MCF 10A (cell line): ENCODE measurements at places on chromosomes 7 and 10.

DNA sequence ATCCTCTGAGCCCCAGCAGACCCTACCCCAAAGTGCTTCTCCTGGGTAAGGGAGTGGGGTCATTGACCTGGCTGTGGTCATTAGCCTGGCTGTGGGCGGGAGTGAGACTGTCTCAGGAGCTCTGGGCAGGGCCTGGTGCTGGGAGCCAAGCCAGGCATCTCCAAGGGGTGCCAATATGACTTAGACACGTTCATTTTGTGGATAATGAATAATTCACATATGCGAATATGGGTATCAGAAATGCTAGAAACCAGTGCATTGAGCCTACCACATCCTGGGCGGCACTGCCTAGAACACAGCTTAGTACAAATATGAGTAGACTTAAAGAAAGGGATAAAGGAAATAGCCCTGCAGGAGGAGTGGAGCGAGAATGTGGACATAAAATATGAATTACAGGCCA is 14.4 kb upstream of the SRRM3 start:
- DNase-seq, result no peak

DNA sequence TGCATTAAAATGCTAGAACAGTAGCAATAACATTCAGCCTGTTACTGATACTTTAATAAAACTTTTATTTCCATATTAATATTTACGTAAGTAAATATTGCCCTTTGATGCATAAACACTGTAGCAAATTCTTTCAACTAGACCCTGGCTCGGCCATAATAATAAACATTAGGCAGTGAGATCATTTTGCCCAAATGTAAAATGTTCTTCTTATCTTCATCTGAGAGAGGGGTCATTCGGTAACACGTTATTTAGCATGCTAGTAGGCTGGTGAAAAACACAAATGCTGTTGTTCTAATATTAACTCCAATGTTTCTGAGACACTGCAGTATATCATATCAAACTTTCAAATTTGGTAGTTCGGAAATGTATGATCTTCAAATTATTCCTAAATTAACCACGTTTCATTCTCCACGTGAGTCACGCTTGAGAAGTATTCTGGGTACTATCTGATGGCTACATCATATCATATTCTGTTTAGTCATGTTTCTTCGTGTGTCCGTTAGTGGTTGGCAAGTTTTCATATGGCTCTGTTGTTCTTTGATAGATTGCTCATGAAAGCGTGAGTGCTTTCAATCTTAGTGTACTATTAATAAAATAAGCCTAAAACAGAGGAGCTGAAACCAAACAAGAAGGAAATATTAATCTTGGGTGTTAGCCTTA is 145.8 kb downstream of the NSUN6 start:
- DNase-seq, result peak; percentile 17

DNA sequence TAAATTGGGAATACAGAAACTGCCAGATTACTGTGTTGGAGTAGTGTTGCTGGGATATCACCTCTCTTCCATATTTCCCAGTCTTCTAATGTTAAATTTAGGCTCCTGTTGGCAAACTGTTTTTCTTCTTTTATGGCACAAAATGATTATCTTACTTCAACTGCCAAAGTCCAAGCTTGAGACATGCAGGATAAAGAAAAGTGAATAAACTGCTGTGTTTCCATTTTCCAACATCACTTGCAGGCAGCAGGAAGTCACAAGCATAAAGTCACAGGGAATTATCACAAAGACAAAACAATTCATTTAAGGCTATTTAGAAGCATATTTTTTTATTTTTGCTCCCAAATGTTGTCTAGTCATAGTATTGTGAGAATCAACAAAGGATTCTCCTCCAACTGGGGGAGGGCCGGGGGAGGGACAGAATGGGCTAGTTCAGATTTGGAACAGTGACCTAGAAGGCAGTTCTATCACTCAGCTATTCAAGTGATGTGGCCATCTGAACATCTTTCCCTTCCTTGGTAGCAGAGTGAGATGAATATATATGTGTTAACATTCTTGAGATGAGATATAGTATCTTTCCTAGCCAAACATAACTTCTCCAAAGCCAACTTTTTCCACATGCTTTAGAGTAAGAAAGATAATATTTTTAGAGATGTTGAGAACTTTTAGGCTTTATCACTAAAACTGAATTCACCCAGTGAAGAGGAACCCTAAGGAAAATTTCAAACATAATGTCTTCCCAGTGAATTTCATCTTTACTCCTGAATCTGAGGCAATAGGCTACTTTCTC is 364.7 kb downstream of the CTNNA3 start:
- DNase-seq, result no peak

GRCh38 chr7:74449809-74450397 is 3.8 kb upstream of the GTF2IRD1 start:
- peak; percentile 71 for DNase-seq

DNA sequence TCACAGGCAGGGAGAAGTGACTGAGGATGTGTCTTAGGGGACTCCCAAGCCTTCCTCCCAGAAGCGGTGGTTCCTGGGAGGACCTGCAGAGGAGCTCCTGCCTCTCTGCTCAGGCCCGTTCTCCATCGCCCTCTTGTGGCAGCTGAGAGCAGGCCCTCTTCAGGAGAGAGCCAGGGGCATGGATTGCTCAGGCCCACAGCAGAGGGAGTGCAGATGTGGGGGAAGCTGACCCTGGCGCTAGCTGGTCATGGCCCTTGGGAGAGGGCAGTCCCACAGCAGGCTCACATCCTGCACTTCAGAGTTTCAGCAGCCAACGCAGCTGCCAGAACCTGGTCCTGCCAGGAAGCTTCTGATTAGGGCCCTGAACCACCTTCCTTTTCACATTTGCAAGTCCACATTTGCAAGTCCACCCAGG is 94.8 kb upstream of the TARP start:
- peak; percentile 82 for DNase-seq

- DNase-seq, result no peak
These were observed 52.2 kb downstream of the SNX10 start for GRCh38 chr7:26343837-26344236.

- DNase-seq, result no peak
These were observed 93.3 kb upstream of the MKX start for GRCh38 chr10:27838901-27839300.

GRCh38 chr7:150685219-150686029 is at the start of gene GIMAP2:
GIMAP2 (plus strand) TSS chr7:150685706; CDS start chr7:150687060, 1,354 bp downstream.
- DNase-seq, result peak; percentile 33

GRCh38 chr7:102095321-102096011 is 191.2 kb upstream of the SH2B2 start:
- no peak for DNase-seq

GRCh38 chr7:135929722-135930141 is 47.4 kb downstream of the MTPN start:
- DNase-seq, result no peak

- no peak for DNase-seq
These were observed 141.4 kb downstream of the PLPP4 start for GRCh38 chr10:120598386-120598785.

DNA sequence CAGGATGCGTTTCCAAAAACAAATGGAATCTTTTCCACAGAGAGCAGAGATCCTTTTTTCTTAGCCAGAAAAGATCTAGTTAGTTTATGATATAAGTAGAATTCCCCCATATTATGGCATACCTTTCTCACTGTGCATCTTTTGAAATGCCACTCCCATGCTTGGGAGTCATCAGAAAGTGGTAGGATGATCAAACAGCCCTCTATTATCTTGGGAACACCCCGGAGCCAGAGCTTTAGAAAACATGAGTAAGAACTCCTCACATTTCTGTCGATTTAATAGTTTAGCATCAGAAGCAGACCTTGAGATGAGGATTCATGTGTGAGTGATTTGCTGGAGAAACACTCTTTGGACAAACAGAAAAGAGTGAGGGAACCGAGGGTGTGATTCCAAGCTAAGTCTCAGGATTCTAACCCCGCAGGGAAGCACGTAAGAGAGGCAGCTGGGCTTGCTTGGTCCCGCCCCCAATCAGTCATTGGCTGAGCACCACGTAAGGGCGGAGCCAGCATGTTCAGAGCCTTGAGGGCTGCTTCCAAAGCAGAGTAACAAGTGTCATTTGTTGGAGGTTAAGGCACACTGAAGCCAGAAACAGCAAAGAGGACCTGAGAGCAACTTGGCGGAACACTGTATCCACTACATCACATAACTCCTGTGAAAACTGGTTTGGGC is 43.7 kb upstream of the NXPH1 start:
- DNase-seq, result peak; percentile 42

- DNase-seq, result no peak
These were observed 170.8 kb upstream of the BET1 start for GRCh38 chr7:94174956-94175355.

DNA sequence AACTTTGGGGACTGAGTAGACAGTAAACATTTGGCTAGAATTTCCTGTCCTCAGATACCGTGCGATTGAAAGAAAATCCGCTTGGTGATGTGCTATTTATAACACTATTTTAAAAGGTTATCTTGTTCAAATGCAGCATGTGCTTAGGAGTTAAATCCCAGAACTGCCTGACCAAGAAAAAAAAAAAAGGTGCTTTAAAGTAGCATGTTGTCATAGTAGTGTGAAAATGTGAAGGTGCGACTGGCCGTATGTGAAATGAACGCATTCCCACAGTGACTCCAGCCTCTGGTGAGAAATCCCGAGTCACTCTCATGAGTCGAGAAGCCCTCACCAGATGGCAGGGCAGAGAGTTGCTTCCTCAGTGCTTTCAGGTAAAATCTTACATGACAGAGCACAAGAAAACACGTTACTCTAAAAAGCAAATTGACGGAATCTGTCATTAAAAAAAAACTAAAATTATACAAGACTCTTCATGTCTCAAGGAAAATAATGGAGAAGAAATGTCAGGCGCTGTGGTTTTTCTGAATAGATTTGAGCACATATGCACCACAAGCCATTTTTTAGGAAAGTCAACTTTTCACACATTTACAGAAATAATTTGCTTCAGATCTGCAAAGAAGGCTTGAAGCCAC is 18.4 kb upstream of the KLF6 start:
- no peak for DNase-seq

DNA sequence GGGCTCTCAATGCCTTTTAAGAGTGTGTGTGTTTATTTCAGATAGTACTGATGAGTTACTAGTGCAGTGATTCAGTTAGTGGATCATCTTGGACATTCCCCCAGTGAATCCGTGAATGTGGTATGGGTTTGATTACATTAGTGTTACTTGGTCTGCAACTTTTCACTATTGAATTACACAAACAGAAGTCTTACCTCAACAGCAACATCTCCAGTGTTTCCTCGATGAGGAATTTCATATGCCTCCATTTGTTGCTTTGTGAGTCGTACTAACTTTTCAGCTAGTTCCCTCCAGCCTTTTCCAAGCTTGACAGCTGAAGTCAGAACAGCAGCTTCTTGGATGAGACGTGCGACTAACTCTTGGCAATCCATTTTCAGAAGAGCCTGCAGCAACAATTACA is 63.2 kb downstream of the MACC1 start:
- no peak for DNase-seq

GRCh38 chr7:142855756-142856564 is 1.1 kb downstream of the EPHB6 start:
- DNase-seq, result peak; percentile 93

DNA sequence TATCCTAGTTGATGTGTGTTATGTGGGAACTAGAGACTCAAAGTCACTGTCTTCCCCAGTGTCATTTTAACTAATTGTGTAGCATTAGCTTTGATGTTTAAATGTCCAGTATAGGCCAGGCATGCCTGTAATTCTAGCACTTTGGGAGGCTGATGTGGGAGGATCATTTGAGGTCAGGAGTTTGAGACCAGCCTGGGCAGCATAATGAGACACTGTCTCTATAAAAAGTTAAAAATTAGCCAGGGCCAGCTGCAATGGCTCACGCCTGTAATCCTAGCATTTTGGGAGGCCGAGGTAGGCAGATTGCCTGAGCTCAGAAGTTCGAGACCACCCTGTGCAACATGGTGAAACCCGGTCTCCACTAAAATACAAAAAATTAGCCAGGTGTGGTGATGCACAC is 24.4 kb downstream of the DDX50 start:
- DNase-seq, result no peak

- no peak for DNase-seq
These were observed 93.8 kb downstream of the ZRANB1 start for GRCh38 chr10:125035588-125036295.

- DNase-seq, result no peak
These were observed 5.2 kb upstream of the ZAN start for GRCh38 chr7:100728196-100728595.

DNA sequence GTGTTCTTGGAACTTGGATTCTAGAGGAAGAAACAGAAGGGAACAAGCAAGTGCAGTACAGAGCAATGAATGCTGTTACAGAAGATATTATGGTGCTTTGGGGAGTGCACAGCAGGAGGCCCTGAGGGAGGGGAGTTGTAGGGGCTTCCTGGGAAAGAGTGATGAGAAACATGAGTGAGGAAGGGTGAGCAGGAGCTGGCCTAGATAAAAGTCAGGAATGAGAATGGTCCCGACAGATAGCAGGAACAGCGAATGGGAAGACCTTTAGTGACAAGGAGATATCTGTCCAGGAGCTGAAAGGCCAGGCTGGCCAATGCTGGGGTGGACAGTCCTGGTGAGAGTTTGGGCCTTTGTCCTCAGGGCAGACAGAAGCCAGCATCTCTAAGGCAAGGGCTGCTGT is 20.6 kb upstream of the CCNJ start:
- DNase-seq, result no peak

GRCh38 chr7:135571834-135572233 is 14.1 kb downstream of the NUP205 start:
- DNase-seq, result no peak

GRCh38 chr10:62244785-62245467 is 23.7 kb downstream of the RTKN2 start:
- DNase-seq, result peak; percentile 83

DNA sequence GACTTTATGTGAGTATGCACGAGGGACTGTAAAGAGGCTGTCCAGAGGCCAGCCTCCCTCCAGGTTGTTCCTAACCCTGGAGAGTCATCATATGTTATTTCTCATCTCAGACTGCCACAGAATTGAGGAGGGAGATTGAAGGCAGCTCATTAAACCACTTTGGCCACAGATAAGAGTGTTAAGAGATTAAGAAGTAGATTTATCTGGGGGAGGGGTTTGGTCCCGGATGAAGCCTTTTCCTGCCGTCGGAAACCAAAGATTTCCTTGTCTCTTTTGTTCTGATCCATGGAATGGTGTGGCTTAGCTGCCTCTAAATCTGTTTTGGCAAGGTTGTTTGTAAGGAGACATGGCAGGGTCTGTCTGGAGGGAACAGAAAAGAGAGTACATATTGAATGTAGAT is 338.8 kb downstream of the AUTS2 start:
- DNase-seq, result no peak

GRCh38 chr7:51269321-51269720 is 47.3 kb downstream of the COBL start:
- no peak for DNase-seq

GRCh38 chr10:77566914-77567566 is 70.6 kb downstream of the KCNMA1 start:
- no peak for DNase-seq
